ENCODE measurements at places on chromosomes 5 and 9. TPM values are rescaled to one million over a fixed set of nuclear protein-coding genes. Genes with fewer than 3 reads are reported as not detected.

GRCh38 chr5:74952406-74952805 lies 86.2 kb upstream of the FAM169A start:
- DNase-seq: no peak
- H3K36me3 ChIP-seq: no peaks in the 10 kb centered on the region
- H3K27me3 ChIP-seq: peaks cover 36% of the 10 kb centered on the region
- no peak overlapping the region for H3K27ac ChIP-seq

- DNase-seq: peak; percentile 40
- H3K4me1 ChIP-seq: peaks cover 53% of the 10 kb centered on the region
- no peak overlapping the region for H3K4me3 ChIP-seq
- no peaks in the 10 kb centered on the region for H3K27me3 ChIP-seq
Measured at GRCh38 chr9:110058304-110058953, 149.5 kb downstream of the C9orf152 start.

GRCh38 chr5:40906351-40906751 lies 2.9 kb upstream of the C7 start:
- H3K27me3 ChIP-seq: peaks cover 17% of the 10 kb centered on the region
- no peaks in the 10 kb centered on the region for H3K4me1 ChIP-seq
- no peak for DNase-seq
- H3K4me3 ChIP-seq: no peak overlapping the region

DNA sequence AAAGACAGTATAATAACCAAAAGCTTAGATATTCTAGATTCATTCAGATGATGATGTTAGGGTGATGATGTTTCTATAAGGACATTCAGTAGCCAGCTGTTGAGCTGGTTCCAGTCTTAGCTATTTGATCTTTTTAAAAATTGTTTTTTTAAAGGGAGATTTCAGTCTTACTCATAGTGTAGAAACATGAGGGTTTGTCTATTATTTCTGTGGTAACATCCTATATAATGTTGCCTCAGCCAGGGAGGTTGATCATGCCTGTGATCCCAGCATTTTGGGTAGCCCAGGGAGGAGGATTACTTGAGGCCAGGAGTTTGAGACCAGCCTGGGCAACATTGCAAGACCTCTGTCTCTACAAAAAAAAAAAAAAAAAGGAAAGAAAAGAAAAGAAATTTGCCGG lies 167.8 kb downstream of the DOCK2 start:
- peak overlapping the region; percentile 88 for H3K27ac ChIP-seq
- H3K27me3 ChIP-seq: no peaks in the 10 kb centered on the region
- DNase-seq: no peak
- peaks cover 53% of the 10 kb centered on the region for H3K4me1 ChIP-seq
- H3K36me3 ChIP-seq: peaks cover 70% of the 10 kb centered on the region

GRCh38 chr9:116951588-116952435 lies 264.7 kb downstream of the TRIM32 start:
- no peak overlapping the region for H3K4me3 ChIP-seq
- no peak for DNase-seq
- H3K4me1 ChIP-seq: peaks cover 2% of the 10 kb centered on the region
- no peaks in the 10 kb centered on the region for H3K27me3 ChIP-seq
- H3K27ac ChIP-seq: no peak overlapping the region

DNA sequence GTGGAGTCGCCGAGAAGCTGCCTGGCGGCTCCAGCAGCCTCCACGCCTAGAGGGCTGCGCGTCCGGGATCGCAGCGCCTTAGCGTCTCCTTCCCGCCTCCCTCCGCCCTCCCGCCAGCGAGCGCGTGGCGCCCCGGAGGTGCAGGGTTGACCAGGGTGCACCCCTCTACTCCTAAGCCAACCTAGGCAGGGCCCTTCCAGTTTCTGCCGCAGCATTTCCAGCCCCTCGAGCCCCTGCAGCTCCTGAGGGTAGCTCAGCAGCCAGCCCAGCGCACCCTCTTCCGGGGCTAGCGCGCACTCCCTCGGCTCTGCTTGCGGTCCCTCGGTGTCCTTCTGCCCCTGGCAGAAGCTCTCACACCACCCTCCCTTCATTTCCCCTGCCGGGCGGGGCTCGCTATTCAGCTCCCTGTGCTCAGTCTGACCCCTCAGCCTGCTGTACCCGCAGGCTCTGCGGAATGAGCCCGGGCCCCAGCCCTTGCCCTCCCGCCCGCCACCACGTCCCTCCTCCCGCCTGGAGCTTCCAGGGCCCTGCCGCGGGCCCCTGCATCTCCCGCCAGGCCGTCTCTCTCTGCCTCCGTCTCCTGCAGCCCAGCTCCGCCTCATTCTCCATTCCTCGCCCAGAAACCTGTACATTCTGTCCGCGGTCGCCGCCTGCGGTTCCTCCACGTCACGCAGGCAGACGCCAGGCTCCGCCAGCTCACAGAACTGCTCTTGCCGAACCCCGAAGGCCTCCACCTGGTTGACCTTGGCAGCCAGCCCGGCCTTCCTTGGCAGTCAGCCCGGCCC lies 61.8 kb downstream of the SPATA31C2 start:
- peak; percentile 22 for DNase-seq
- peaks cover 7% of the 10 kb centered on the region for H3K4me1 ChIP-seq
- peaks cover 62% of the 10 kb centered on the region for H3K27me3 ChIP-seq
- no peak overlapping the region for H3K27ac ChIP-seq
- H3K4me3 ChIP-seq: peak overlapping the region; percentile 81
- no peaks in the 10 kb centered on the region for H3K36me3 ChIP-seq

DNA sequence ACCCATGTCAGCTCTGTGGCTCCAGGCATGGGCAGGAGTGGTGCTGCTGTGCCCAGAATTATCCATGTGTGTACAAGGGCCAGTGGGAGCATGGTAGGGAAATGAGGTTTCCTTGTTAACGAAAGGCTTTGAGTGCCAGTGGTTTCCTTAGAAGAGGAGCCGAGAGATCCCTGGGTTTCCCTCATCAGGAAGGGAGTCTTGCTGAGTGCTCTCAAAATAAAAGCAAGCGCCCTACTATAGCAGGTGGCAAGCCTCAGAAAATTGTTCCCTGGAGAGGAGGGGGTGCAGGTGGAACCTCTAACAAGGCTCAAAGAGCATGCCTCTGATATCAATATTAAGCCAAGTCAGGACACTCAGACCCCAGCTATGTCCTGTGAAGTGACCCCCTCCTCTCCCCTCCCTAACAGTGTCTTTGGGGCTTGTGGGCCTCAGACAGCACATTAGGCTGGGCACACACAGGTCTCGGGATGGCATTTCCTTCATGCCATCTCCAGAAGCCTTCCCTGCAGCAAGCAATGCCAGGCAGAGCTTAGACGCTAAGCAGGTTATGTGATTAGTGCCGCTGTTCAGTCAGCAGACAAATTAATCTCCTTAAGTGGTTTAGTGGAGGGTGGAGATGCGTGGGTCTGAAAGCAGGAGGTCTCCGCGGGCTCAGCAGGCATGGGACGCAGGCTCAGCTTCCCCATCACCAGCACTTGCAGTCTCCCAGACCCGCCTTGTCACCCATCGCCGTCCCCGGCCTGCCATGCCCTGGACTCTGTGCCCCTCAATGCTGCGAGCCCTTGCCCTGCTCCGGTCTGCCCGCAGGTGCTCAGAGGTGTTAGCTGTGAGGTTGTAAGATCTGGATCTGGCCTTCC lies 60.0 kb upstream of the RARS1 start:
- no peak overlapping the region for H3K27ac ChIP-seq
- DNase-seq: no peak
- no peaks in the 10 kb centered on the region for H3K36me3 ChIP-seq
- H3K4me3 ChIP-seq: no peak overlapping the region

DNA sequence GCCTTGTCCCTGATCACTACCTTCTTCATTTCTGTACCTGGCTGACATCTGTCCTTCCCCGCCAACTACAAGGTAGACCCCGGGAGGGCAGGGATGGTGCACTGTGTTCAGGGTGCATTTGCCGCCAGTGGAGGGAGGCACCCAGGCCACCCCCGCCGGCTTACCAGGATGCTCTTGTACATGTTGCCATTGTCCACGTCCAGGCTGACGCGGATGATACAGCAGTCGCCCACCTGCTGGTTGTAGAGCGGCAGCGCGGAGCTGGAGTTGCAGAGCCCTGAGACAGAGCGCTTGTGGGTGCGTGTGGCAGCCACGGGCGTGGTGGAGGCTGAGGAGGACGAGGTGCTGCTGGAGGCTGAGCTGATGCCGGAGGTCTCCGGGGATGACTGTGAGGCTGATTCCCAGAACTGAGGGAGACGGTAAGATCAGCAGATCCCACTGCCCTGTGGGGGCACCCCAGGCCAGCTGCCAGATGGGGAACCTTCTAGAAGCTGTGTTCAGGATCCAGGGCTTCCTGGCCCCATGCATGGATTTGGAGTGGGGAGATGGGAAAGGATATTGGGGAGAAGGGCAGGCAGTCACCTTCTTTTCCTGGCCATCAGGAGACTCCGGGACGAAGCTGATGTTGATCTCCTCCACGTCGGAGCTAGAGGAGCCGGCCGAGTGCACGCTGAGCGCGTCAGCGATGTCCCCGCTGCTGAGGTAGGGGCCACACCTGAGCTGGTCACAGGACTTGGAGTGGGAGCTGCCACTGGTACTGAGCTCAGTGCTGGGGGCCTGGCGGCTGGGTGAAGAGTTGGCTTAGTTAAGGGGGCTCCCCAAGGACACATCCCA lies 19.5 kb downstream of the RALGDS start:
- H3K27me3 ChIP-seq: no peaks in the 10 kb centered on the region
- no peak overlapping the region for H3K4me3 ChIP-seq
- H3K4me1 ChIP-seq: no peaks in the 10 kb centered on the region
- peaks cover 70% of the 10 kb centered on the region for H3K36me3 ChIP-seq
- no peak overlapping the region for H3K27ac ChIP-seq

GRCh38 chr5:176547802-176548201 lies 1.3 kb upstream of the CDHR2 start:
- peaks cover 11% of the 10 kb centered on the region for H3K4me1 ChIP-seq
- no peak overlapping the region for H3K4me3 ChIP-seq
- H3K27ac ChIP-seq: no peak overlapping the region
- no peaks in the 10 kb centered on the region for H3K36me3 ChIP-seq
- DNase-seq: no peak
- H3K27me3 ChIP-seq: no peaks in the 10 kb centered on the region

- H3K36me3 ChIP-seq: no peaks in the 10 kb centered on the region
- no peak overlapping the region for H3K4me3 ChIP-seq
- no peak overlapping the region for H3K27ac ChIP-seq
- peaks cover 11% of the 10 kb centered on the region for H3K27me3 ChIP-seq
- no peak for DNase-seq
Measured at GRCh38 chr5:96125231-96125891, 163.7 kb upstream of the ELL2 start.

- H3K27ac ChIP-seq: no peak overlapping the region
- H3K4me1 ChIP-seq: peaks cover 28% of the 10 kb centered on the region
- no peak overlapping the region for H3K4me3 ChIP-seq
- no peak for DNase-seq
- H3K27me3 ChIP-seq: no peaks in the 10 kb centered on the region
- peaks cover 32% of the 10 kb centered on the region for H3K36me3 ChIP-seq
Measured at GRCh38 chr9:124264823-124265233, 7.1 kb downstream of the NEK6 start.

DNA sequence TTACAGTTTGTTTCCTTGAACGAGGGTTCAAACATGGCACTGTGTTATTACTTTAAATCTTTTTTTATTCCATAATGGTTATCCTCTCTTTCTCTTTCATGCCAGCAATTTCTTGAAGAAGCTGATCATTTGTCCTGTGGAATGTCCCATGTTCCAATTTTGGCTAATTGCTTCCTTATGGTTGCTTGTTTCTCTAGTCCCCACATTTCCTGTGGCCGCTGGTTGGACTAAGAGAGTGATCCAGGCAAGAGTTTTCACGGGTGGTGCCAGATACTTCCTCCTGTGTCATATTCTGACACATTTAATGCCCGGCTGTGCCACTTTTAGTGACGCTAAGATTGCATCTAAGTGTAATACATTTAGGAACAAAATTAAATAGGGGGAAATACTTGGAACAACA lies 83.8 kb upstream of the FAM169A start:
- no peak overlapping the region for H3K27ac ChIP-seq
- H3K36me3 ChIP-seq: no peaks in the 10 kb centered on the region
- H3K4me1 ChIP-seq: peaks cover 8% of the 10 kb centered on the region

DNA sequence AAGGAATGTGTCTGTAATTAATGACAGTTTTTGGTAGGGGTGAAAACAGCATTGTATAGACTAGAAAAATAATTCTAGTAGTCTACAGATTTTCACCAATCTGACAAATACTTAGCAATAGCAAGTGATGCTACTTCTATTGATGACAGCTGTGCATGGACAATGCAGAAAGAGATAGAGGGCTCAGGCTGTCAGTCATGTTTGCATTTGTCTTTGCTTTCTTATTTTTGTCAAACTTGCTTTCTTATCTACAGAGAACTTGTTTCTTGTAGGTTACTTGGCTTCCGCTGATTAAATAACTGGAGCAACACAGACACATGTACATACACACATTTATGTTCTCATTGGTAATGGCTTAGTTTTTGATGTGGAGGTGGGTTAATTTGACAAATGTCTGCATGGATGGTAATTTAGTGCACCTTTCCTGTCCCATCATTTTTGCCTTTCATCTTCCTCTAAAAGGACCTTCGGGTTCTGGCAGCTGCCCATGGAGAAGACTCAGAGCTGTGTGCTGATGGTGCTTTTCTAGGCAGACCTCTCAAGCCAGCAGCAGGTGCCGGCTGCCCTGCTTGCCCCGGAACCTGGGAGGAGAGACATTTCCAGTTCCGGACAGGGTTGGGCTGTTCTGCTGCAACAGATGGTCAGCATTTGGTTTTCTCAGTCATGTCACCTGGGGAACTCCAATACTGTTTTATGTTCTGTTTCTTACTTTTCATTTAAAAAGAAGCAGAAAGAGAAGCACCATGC lies 28.8 kb downstream of the CAMK4 start:
- DNase-seq: no peak
- H3K27me3 ChIP-seq: no peaks in the 10 kb centered on the region
- peak overlapping the region; percentile 70 for H3K27ac ChIP-seq
- peaks cover 71% of the 10 kb centered on the region for H3K4me1 ChIP-seq
- H3K4me3 ChIP-seq: peak overlapping the region; percentile 1

DNA sequence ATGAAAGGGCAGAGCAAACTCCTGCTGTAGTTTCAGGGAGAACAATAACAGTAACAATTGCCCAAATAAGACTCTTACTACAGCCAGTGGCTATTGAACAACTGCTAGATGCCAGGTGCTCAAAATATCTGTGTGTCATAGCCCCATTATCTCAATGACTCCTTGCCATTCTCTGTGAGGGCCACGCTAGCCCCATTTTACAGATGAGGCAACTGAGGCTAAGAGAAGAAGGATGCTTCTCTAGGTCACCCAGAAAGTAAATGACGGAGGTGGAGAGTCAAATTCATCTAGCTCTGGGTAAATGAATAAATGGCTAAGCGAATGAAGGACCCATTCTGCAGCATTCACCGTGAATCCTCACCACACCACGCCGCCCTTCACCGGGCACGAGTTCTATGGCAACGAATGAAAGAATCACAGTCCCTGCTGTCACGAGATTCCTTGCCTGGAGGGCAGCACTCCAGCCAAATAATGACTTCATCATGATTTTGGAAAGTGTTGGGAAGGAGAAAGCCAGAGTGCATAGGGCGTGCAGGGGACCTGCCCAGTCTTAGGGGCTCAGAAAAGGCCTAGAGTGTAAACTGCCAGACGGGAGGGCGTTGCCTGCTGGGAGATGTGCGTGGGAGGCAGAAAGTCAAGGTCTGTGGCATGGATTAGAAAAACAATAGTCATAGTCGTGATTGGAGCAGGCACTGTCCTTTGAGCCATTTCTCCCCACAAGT lies 147.2 kb downstream of the C9orf50 start:
- peak overlapping the region; percentile 23 for H3K27ac ChIP-seq
- no peak for DNase-seq
- H3K27me3 ChIP-seq: peaks cover 1% of the 10 kb centered on the region
- H3K4me1 ChIP-seq: peaks cover 8% of the 10 kb centered on the region
- no peak overlapping the region for H3K4me3 ChIP-seq

- H3K36me3 ChIP-seq: no peaks in the 10 kb centered on the region
- no peak overlapping the region for H3K27ac ChIP-seq
- H3K27me3 ChIP-seq: no peaks in the 10 kb centered on the region
Measured at GRCh38 chr5:41157272-41157894, 55.9 kb downstream of the C6 start.

SH3PXD2B gene
- 0.11 TPM for total RNA-seq

DMRTA1 gene
- not detected for total RNA-seq

LRRC19 gene
- not detected for total RNA-seq

GRXCR2 gene
- total RNA-seq: not detected

Measured in activated T-helper 2 cell treated with anti-CD3 and anti-CD28 coated beads, Interferon-gamma antibody, Interleukin-2, Interleukin-4, amounts not matched to agents 10 μg/mL and 5 μg/mL and 100 μg/mL, durations not matched to agents 14 hours and 24 hours and 36 hours (primary cell).